Breast epithelium (tissue), 4 donors: ENCODE measurements at places on chromosomes 11 and 22. TPM values are rescaled to one million over a fixed set of nuclear protein-coding genes. Genes with fewer than 3 reads are reported as not detected.

The FXYD6 gene
- total RNA-seq = 16.0 TPM

The TMEM45B gene
- total RNA-seq = 11.8 TPM

- peak overlapping the region; percentile 38 for H3K27ac ChIP-seq
- no peak overlapping the region for H3K4me3 ChIP-seq
- no peaks in the 10 kb centered on the region for H3K27me3 ChIP-seq
- no peaks in the 10 kb centered on the region for H3K4me1 ChIP-seq
- H3K36me3 ChIP-seq = no peaks in the 10 kb centered on the region
These were observed 83.1 kb downstream of the MN1 start for GRCh38 chr22:27718186-27719035.

DNA sequence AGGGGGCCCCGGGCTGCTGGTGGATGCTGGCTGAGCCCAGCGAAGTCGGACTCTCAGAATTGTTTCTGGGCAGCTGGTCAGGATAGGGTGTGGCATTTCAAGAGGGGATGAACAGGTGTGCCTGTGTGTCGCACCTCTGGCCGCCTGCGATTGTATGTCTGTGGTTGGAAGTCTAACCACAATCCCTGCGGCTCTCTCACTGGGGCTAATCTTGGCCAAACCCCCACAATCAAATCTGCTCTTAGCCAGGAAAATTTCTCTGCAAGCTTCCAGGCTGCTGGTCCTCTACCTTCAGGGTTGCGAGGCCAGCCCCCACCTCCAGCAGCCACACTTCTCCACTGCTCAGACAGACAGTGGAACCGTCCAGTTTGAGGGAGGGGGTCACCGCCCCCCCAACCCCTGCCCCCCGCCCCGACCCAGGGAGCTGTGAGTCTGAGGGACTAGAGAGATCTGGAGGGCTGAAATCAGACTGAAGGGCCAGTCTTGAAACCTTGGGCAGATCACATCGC is 953 bp downstream of the ATG16L2 start:
- H3K4me1 ChIP-seq = no peaks in the 10 kb centered on the region
- peak overlapping the region; percentile 94 for H3K27ac ChIP-seq
- H3K27me3 ChIP-seq = no peaks in the 10 kb centered on the region

GRCh38 chr11:68827733-68828132 is 14.0 kb downstream of the CPT1A start:
- no peaks in the 10 kb centered on the region for H3K36me3 ChIP-seq
- no peak overlapping the region for H3K4me3 ChIP-seq
- DNase-seq = no peak
- peaks cover 3% of the 10 kb centered on the region for H3K4me1 ChIP-seq
- no peak overlapping the region for H3K27ac ChIP-seq
- H3K27me3 ChIP-seq = no peaks in the 10 kb centered on the region
